ENCODE measurements at places on chromosomes 2 and 18.

GRCh38 chr18:34261865-34262780 is 37.4 kb upstream of the NOL4 start:
- no peak for DNase-seq

GRCh38 chr2:196213252-196213980 is 42.0 kb upstream of the STK17B start:
- no peak for DNase-seq

DNA sequence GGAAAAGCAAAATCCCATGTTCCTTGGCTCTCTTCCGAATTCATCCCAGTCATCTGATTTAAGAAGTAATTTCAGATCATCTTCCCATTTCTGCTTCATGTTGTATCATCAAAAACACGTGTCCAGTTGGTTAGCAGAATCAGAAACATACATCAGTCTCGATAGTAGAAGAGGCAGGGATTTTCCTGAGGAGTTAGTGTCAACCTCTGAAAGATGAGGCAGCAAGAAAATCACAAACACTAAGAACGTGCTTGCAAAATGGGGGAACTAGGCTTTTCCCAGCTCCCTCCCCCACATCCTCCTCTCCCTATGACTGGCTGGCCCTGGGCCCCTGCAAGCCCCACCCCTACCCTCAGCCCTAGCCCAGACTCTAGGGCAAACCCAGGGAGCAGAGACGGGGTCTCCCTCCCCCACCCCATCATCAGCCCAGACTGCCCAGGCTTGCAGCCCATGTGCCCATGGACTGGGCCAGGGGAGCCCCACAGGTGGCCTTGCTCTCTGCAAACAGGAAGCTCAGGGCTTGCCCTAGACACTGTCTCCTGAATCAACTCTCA is 161.0 kb upstream of the ID2 start:
- no peak for DNase-seq

DNA sequence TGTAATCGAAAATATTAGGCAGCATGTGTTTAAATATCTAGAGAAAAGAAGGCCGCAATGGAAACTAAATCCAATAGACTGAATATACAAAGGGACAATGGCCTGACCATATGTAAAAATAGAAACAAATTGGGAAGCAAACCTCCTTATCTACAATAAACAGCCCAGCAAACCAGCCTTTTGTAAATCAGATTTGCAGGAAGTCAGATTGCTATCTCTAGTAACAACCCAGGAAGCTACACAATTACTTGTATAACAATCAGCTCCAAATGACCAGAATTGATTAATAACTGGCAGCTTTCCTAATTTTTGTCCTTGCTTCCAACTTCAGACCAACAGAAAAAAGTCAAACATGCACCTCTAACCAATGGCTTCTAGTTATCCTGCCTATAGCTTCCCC is 860.0 kb downstream of the CPS1 start:
- DNase-seq = no peak

DNA sequence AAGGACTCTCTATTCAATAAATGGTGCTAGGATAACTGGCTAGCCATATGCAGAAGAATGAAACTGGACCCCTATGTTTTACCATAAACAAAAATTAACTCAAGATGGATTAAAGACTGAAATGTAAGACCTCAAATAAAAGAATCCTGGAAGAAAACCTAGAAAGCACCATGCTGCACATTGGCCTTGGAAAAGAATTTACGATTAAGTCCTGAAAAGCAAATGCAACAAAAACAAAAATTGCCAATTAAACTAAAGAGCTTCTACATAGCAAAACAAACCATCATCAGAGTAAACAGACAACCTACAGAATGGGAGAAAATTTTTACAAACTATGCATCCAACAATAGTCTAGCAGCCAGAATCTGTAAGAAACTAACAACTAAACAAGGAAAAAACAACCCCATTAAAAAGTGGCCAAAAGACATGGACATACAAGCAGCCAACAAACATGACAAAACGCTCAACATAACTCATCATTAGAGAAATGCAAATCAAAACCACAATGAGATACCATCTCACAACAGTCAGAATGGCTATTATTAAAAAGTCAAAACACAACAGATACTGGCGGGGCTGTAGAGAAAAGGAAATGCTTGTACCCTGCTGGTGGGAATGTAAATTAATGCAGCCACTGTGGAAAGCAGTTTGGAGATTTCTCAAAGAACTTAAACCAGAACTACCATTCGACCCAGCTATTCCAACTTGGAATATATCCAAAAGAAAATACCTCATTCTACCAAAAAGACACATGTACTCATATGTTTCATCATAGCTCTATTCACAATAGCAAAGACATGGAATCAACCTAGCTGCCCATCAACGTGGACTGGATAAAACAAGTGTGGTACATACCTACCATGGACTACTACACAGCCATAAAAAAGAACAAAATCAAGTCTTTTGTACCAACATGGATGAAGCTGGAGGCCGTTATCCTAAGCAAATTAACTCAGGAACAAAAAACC is 30.6 kb downstream of the SEPTIN10 start:
- DNase-seq = no peak

GRCh38 chr2:227933884-227934283 is 62.5 kb downstream of the DAW1 start:
- no peak for DNase-seq

- DNase-seq = no peak
Measured at GRCh38 chr2:158539176-158540005, 82.6 kb downstream of the PKP4 start.

DNA sequence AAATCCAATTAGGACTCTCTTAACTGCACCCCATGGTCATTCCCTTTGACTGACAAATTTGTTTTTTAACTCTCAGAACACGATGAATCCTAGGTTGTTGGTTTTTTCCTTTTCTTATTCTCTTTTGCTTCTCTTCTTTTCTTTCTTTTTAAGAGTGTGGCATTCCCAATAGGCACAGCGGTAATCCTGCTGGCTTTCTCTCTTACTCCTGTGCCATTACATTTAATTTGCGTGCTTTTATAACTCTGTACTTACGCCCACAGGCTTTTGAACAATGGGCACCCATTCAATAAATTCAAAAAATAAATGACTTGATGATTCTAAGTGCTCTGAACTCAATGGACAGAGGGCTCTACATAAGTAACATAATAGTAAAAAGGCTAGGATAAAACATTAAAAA is 189.0 kb upstream of the SMAD7 start:
- DNase-seq = no peak

- no peak for DNase-seq
Measured at GRCh38 chr2:43216629-43217028, 9.8 kb downstream of the ZFP36L2 start.

DNA sequence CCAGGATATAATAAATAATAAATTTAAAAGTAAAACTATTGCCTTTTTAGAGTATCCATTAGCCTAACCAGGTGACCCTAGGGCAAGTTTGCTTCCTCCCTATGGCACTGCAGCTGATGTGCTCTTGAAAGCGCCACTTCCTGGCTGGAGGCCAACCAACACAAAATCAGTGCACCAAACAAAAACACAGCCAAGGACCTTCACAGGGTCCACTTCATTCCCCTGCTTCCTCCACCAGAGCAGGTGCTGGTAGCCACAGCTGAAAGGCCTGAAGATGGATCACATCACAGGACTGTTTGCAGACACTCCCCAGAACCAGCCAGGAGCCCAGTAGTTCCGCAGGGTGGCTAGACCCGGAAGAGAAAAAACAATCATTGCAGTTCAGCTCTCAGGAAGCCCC is 108.8 kb downstream of the TWIST2 start:
- no peak for DNase-seq

GRCh38 chr2:85231952-85232351 is 95.8 kb downstream of the TGOLN2 start:
- DNase-seq = no peak

DNA sequence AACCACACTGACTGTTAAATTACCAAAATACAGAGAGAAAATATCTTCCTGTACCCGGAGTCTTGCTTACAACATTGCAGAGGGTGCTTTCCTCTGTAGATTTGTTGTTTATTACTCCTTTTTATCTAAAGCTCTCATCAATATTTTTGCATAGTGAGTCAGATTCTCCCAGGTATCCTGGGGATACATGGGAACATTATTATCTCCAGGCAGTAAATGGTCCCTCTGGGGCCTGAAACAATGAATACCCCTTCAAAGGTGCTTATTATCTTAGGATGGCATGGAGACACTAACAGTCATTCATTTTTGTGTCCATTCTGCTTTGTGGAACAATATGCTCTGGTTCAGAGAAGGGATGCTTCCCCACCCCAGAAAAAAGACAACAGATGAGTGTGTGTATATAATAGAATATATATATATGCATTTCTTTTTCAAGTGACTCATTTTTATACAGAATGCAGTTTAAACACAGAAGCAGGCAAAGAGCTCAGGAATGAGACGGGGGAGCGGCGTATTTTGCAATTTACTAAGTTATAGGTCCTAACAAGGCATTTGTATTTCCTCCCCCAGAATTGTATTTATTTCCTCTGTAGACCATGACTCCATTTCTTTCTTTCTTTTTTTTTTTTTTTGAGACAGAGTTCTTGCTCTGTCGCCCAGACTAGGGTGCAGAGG is 424.8 kb upstream of the ZEB2 start:
- no peak for DNase-seq

GRCh38 chr2:28297531-28297930 is 95.1 kb upstream of the FOSL2 start:
- no peak for DNase-seq

DNA sequence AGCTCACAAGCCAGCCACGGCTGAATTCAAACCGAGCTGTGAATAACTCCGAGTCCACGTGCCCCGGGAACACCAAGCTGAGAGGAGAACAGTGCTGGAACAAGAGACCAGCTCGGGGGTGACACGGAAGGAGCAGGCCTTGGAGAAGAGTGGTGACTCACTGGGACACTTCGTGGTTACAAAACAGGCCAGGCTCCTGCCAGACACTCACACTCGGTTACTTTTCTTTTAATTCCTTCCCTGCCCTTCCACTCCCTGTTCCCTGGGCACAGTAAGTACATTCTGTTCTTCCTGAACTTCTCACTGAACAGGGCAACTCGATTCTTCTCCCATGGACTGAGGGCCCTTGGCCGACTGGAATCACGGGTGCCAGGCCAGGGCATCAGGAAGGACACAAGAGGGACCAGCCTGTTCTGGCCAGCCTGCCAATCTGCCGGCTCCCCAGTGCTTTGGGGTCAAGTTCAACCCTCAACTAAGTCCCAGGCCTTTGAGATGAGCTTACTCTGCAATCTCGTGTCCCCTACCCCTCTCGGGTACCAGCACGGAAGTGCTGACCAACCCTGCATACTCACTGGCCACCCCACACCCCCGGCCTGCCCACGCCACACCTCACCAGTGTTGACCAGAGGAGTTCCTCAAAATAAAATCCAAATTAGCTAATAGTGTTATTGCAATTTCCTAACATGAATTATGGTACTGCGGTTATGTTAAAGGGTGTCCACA is 87.5 kb downstream of the TFCP2L1 start:
- peak; percentile 77 for DNase-seq

DNA sequence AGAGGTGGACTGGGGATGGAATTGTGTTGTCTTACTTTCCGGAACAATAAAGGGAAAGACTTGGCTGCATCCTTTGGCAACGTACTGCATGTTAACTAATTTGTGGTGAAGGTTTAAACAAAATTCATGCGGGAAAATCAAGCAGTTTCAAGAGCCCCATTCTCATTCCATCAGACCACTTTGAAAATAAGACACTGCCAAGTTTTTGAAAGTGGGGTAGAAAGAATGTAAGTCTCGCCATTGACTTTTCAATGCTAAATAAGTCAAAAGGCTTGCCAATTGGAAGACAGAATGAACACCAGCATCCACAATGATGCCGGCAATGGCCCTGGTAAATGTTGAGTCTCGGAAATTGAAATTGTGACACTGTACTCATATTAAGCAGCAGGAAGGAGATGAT is 322.0 kb downstream of the RND3 start:
- no peak for DNase-seq

GRCh38 chr2:142954493-142954892 is 77.0 kb downstream of the KYNU start:
- DNase-seq = no peak

DNA sequence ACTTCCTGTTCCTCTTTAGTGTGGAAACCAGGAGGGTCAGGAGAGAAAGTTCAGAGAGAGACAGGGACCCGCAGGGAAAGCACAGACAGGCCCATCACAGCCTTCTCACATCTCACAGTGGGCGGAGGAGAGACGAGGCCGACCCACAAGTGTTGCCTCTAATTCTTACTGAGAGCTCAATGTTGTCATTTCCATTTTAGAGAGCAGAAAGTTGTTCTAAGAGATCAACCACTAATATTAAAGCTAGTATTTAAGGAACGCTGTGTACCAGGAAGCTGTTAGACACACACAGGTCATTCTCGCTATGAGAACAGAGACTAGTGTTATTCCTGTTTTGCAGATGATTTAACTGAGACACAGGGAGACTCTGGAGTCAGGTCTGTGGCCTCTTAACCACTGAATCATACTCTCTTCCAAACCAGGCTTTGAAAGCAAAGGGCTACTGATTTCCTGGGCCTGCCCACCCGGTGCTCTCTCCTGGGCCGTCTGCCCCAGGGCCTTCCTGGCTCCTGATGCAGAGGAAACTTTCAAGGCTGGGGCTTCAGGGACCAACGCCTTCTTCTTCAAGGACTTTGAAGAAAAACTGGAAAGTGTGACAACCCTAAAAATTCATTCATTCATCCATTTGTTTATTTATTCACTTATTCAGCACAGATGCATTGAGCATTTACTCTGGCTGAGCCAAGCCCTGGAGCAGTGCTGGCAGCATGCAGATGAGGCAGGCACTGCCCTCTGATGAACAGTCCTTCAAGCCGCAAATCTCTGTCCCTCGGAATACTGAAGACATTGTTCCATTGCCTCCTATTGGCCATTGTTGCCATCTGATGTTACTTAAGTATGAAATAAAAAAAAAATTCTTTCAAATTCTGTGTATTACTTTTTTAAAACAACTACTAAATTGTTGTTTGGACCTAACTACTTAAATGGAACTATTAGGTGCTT is 37.2 kb upstream of the BIN1 start:
- DNase-seq = peak; percentile 48
